ENCODE measurements at places on chromosomes 4 and X.
A peak's percentile ranks its signal among the peaks of the same experiment; 100 is the strongest.

- no peak for DNase-seq
Measured at GRCh38 chr4:123361195-123361861, 35.3 kb upstream of the SPRY1 start.

- DNase-seq = no peak
Measured at GRCh38 chr4:7937006-7937405, 2.7 kb downstream of the AFAP1 start.

- DNase-seq = no peak
Measured at GRCh38 chrX:34130501-34130900, 1.6 kb downstream of the FAM47A start.

- no peak for DNase-seq
Measured at GRCh38 chrX:119605464-119606279, 552 bp downstream of the NKRF start.

DNA sequence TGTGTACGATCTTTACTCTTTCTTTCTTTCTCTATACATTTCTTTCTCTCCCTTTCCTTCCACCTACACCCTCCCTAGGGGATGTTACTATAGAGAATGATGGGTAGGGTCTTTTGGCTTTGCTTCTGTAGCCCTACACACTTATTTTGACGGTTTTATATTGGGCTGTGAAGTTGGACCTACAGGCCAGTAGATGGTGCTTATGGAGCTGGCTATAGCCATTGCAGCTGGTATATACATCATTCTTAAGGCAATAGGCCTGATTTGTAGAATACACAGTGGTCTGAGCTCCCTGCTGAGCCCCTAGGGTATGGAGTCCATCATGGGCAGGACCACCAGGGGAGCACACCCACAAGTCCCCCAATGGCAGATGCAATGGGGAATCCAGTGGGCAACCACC lies 1869.7 kb downstream of the STIM2 start:
- no peak for DNase-seq

DNA sequence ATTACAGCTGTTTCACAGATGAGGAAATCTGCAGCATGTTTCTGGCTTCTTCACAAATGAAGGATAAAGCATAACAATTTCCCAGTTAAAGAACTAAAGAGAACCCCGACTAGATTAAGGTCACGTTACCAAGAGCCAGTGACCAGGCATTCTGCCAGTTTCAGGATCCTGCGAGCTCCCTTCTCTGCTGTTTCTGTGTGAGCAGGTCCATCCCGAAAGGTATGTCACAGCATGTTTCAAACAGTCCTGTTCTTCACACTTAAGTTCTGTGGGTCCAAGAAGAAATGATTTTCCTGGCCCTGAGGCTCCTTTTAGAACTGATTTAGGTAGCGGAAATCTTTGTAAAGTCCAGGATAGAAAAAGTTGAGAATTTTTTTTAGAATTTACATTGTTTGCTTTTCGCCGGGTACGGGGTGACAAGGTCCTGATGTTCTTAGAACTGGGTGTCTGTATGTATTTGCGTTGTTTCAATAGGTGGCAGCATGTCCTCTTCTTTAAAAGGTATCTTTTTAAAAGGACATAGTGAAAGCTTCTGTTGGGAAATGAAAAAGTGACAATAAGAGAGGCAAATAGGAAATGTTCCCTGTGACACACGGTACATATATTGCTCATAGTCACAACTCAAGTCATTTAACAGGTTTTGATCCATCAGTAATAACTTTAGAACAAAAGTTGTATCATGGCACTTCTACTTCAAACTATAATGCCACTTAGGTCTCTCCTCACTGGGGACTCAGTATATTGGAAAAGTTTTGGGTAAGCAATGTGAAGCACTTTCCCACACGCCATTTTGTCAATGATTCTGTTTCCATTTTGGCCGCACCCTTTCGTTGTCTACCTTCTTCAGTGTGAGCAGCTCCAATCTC lies 18.4 kb downstream of the IL21 start:
- DNase-seq = no peak

DNA sequence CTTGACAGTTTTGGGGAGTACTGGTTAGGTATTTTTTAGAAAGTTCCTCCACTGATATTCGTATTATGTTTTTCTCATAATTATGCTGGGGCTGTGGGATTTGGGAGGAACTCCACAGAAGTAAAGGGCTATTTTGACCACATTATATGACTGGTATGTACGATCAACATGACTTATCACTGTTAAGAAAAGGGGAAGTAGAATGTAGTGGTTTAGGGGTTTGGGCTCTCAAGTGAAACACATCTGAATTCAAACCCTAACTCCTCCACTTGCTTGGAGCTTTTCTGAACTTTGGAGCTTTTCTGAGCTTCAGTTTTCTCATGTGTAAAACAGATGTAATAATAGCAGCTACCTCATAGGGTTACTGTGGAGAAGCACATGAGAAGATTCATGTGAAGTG lies 96.4 kb upstream of the C1GALT1C1 start:
- DNase-seq = peak; percentile 17
